Activated CD4-positive, alpha-beta T cell treated with anti-CD3 and anti-CD28 coated beads for 24 hours (primary cell): ENCODE measurements at places on chromosomes 1 and 21.

- DNase-seq, result no peak
Measured at GRCh38 chr21:42103843-42104242, 32.7 kb downstream of the UMODL1 start.

DNA sequence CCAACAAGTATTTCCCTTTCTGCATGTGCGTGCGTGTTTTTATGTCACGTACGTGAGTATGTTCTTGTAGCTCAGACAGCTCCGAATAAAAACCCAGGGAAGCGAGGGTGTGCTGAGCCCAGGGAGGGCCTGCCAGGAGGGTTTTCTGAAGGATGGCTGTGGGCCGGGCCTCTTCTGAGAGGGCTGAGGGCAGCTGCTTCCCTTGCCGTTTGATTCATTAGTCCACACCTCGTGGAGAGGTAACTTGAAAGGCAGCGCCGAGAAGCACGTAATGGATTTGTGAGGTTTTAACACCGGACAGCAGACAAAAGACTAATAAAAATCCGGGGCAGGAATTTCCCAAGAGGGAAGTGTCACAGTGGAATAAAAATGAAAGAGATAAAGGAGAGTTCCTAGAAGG lies 29.5 kb downstream of the CD247 start:
- DNase-seq, result no peak

DNA sequence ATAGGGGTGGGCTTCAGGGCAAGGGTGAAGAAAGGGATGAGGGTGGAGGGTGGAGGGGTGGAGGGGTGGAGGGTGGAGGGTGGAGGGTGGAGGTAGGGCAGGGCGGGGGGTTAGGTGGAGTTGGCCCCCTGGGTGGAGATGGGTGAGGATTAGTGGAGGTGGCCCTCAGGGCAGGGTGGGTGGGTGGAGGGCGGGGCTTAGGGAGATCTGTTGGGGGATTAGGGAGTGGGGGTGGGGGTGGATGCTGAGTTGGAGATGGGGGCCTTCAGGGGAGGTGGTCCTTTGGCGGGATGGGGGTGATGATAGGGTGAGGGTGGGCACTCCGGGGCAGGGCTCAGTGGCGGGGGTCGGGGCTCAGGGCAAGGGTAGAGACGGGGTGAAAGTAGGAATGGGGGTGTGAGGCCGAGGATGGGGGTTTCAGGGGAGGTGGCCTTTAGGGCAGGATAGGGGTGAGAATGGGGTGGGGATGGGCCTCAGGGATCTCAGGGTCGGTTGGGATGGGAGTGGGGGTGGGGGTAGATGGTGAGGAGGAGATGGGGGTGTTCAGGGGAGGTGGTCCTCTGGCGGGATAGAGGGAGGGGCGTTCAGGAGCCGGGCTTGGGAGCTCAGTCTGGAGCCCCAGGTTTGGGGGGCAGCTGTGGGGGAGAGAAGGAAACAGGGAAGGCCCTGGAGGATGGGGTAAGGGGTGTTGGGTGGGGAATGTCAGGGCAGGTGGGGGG lies 800 bp upstream of the DNMT3L start:
- DNase-seq, result no peak

- DNase-seq, result no peak
Measured at GRCh38 chr1:172585348-172585747, 52.4 kb downstream of the SUCO start.

- no peak for DNase-seq
Measured at GRCh38 chr1:199751962-199752687, 275.4 kb upstream of the NR5A2 start.

GRCh38 chr1:221098471-221099405 lies 219.5 kb downstream of the HLX start:
- no peak for DNase-seq

DNA sequence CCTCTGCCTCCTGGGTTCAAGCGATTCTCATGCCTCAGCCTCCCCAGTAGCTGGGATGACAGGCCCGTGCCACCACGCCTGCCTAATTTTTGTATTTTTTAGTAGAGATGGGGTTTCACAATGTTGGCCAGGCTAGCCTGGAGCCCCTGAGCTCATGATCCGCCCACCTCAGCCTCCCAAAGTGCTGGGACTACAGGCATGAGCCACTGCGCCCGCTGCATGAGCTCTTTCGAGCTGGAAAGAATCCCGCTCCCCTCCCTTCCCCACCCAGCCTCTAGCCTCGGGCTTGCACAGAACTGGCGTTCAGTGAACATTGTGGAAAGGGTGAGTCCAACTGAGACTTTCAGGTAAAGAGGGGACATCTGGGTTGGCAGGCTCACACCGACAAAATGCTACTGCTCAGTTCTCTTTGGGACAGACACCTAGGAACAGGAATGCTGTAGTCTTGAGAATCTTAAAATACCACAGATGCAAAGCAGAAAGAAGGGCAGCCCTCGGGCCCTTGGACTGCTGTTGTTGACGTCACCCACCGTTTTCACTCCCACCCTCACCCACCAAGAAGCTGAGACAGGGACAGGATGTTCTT lies 9.7 kb upstream of the GNG4 start:
- DNase-seq, result no peak

- no peak for DNase-seq
Measured at GRCh38 chr1:25617625-25618432, 1.2 kb downstream of the MAN1C1 start.

DNA sequence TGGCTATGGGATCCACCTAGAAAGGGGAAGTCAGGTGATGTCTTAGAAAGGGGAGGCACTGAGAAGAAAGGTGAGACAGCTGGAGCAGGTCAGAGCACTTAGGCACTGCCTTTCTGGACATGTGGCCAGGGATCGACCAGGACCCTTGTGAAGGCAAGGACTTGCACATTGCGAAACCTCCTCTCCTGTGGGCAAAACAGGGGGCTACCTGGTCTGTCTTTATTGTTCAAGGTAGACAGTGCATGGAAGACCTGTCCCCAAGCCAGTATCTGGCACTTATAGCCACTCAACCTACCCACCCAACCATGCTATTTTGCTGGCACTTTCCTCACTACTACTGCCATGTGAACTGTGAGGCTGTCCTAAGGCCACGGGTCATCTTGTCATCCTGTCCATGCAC lies 67.2 kb downstream of the NAV1 start:
- DNase-seq, result no peak

DNA sequence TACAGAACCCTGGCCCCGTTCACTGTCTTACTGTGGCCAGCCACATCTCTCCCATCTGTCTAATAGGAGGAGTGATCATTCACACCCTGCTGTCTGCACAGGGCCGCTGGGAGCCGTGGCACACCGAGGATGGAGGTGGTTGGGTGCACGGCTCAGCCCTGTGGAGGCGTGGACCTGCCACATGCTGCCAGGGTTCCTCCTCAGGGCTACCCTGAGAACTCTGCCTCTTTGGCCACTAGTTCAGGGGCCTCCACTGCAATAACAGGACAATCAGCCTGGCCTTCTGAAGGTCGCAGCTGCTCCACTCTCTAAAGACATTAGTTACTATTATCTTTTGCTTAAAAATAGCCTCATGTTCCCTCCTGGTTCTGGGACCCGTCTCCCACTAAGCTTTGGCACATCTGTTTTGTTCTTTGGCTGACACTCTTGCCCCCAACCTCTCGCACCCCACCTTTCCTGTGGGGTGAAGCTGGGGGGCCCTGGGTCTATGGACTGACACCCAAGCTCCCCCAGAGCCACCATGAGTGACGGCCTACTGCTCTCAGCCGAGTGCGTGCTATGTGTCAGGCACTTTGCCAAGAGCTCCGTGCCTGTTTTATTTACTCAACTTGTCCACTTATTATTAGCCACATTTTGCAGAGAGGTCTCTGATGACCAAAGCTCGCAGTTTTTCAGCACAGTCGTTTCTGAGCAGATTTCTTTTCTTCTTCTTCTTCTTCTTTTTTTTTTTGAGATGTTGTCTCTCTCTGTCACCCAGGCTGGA lies 66.3 kb downstream of the ARHGEF10L start:
- DNase-seq, result no peak
